ENCODE measurements at places on chromosomes 2 and 18.

DNA sequence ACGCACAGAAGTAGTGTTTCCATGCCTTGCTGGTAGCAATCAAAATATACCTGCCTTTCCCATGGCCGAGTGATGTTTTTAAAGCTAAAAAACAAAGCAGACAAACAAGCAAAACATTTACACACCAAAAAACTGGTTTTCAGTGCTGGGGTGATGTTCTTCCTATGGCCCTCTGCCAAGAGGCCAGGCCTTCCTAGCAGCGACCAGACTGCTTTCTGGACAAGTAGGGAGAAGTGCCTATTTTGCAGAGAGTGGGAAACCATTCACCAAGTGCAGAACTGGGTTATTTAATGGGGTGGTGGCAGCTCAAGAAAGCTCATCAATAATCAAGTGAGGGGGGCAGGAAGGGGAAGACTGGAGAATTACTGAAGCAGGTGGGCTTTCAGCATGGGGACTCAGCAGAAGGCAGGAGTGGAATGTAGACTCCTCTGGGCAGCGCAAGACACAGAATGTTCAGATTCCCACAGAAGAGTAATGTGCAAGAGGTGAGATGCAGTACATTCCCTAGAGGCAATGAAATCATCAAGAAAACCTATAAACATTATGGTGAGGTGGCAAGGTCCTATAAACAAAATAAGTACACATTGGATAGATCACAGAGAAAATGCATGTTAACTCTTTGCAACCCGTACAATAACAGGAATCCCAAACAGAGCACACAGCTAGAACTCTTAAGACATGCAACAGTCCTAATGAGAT lies 44.0 kb downstream of the CPO start:
- no peak for DNase-seq

- DNase-seq: no peak
Observed at GRCh38 chr18:48613589-48614404, 75.0 kb downstream of the CTIF start.

GRCh38 chr2:155223781-155224406 lies 525.4 kb downstream of the KCNJ3 start:
- DNase-seq: no peak

DNA sequence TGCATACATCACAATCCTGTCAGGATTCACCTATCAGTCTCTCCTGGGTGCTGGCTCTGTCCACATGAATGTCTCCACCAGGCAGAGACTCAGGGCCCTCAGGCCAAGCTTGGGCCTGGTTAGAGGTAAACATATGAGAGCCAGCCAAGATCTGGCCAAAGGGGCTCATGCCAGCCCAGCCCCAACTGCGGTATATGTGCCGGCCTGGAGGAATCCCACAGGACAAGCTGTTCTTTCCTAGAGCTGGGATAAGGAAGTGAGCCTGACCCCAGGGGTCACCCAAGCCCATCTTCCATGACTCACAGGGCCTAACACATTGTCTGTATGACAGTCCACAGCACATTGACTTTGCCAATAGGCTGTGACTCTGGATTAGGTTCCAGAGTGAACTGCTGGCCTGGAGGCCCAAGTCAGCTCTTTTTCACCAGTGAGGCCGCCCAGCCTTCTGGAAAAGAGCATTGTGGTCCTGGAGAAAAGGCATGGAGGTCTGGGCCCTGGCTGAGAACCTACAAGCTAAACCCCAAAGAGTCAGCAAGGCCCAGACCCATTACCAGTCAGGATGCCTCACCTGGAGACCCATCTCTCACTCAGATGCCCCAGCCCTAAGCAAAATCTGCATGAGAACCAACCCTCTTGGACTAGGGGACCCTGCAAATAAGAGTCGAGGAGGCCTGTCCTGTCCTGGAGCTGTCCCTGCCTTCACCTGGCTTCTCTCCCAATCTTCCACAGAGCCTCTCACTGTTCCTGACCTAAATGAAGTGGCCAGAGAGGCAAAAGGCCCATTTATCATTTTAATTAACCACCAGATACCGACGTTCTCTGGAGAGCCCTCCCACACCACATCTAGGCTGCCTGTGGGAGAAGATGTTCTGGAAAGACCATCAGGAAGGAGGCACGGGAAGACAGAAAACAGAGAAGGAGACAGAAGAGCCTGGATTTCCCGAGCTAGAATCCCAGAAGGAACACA lies 120.9 kb upstream of the PKDCC start:
- DNase-seq: no peak

GRCh38 chr2:24045511-24046508 lies 1.4 kb downstream of the WDCP start:
- DNase-seq: no peak

DNA sequence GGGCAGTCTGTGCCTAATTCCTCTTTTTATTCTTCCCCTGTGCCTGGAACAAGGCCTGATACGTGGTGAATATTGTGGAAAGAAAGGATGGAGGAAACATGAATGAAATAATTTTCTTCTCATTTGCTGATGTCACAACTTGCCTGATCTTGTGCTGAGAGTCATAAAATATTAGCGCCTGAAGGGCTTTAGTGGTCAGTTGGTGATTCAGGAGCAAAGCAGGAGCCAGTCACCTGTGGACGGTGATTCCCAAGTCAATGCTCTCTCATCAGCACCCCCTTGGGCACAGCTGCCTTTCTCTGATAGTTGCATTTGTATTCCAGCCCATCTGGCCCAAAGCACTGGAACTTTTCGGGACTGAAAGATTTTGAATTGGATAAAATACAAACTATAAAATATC lies 502.6 kb upstream of the RAB12 start:
- DNase-seq: no peak

DNA sequence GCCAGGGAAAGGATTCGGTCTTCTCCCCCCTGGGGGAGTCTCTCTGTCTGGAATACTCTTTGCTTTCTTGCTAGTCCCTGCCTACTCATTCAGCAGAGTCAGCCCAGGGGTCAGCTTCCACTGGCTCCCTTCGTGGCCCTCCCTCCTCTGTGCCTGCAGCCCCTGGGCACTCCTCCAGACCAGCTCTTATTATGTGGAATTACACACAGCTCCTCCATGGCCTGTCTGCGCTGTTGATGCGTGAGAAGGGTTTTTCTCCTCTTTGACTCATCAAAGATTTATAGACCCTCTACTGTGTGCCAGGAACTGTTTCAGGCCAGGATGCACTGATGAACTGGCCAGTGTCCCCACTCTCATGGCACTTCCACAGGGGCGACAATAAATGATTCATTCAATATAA lies 44.4 kb downstream of the ST8SIA5 start:
- DNase-seq: no peak

DNA sequence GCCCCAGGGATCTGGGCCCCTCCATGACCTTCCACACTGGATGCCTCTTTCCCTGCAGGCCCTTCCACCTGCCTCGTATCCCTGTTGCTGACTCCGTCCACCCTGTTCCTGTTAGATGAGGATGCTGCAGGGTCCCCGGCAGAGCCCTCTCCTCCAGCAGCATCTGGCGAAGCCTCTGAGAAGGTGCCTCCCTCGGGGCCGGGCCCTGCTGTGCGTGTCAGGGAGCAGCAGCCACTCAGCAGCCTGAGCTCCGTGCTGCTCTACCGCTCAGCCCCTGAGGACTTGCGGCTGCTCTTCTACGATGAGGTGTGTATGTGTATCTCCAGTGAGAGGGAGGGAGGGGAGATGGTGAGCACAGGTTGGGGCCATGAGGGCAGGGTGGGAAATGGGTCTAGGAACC lies 12.4 kb upstream of the SLC4A3 start:
- no peak for DNase-seq

- no peak for DNase-seq
Observed at GRCh38 chr2:28754321-28754720, 2.7 kb downstream of the PPP1CB start.

DNA sequence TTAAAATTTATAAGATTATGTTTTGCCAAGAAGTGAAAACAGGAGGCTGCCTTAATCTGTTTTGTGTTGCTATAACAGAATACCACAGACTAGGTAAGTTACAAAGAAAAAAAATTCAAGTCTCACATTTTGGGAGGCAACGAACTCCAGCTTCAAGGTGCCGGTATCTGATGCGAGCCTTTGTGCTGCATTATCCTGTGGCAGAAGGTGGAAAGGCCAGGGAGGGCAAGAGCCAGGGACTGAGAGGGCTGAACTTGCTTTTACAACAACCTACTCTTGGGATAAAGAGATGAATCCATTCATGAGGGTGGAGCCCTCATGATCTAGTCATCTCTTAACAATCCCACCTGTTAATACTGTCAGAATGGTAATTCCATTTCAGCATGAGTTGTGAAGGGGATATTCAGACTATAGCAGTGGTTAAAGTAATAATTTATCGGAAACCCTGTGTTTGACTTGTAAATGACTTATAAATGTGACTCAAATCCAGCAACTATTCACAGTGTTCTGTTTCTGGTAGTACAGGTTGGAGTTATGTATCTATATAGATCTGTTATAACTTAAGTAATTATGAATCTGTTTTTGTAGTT lies 3.7 kb downstream of the MTX2 start:
- DNase-seq: no peak

GRCh38 chr2:6784291-6784690 lies 81.4 kb downstream of the CMPK2 start:
- no peak for DNase-seq

DNA sequence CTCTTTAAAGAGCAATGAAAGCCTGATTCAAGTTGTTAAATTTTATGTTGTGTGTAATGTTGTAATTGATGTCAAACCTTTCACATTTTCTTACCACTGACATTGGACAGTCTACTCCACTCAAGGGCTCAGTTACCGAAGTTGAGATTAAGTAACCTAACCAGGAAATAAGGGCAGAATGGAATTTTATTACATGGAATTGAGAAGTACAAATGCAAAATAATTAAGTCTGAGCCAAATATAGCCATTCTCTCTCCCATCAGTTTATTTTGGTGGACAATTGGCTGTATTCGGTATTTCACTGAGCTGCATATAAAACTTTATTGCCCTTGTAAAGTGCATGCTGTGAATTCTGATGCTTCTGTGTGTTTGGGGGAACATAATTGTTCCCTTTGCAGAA lies 231.5 kb downstream of the TTC32 start:
- DNase-seq: no peak

GRCh38 chr18:14122097-14122496 lies 10.1 kb downstream of the ZNF519 start:
- no peak for DNase-seq

GRCh38 chr18:11272516-11272915 lies 123.1 kb upstream of the PIEZO2 start:
- DNase-seq: no peak

- no peak for DNase-seq
Observed at GRCh38 chr2:239299218-239299939, 101.4 kb downstream of the HDAC4 start.

GRCh38 chr2:126942427-126943203 lies 43.9 kb downstream of the TEX51 start:
- DNase-seq: no peak

DNA sequence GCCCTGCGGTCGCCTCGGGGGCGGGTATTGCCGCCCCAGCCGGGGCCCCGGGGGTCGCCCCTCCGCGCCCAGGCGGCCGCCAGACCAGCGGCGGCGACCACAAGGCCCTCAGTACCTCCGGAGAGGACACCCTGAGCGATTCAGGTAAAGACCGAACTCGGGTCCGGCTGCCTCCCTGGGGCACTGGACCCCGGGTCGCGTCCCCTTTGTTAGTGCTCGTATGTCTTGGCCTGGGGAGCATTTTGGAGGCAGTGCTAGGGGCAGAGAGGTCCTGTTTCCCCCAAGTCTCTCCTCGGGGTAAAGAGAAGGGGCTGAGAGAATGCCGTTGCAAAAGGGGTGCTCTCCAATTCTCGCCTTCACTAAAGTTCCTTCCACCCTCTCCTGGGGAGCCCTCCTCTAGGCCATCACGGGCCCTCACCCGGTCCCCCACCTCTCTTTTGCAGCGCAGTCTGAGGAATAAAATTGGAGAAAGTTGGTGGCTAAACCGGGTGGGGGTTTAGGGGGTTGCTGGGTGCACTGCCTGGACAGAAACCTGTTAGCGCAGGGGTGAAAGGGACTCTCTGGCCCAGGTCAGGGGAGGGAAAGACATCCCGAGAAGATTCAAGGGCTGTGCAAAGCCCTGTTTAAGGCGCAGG lies 2.5 kb downstream of the MYCN start:
- no peak for DNase-seq

DNA sequence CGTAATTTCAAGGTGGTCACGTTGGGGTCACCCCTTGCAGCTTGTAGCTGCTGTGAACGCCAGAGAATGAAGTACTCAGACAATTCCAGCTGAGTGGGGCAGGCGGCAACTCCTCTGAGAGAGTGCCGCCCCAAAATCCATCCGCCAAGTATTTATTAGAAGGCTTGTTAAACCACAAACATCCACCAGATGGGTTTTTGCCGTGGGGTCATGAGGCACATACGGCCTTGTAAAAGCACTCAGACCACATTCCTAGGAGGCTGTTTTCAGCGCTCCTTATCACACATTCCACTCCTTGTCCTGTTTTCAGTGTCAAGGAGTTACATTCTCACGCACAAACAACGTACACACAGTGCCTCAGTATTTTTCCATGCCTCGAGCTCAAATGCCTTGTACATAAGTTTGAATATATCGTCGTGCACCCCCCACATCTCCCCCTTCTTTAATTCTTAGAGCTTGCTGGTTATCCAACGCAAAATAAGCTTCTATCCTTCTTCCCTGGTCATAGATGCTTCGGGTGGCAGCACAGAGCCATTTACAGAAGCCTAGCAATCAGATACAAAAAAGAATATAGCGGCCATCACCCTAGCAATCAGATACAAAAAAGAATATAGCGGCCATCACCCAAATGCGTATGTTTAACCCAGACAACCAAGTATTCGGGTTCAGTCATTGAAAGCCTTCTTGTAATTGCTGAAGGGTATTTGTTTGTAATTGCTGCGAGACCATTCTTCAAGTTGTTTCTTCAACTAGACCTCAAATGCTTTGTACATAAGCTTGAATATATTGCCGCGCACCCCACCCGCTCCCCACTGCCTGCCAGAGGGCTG lies 7.3 kb downstream of the ALPP start:
- no peak for DNase-seq

DNA sequence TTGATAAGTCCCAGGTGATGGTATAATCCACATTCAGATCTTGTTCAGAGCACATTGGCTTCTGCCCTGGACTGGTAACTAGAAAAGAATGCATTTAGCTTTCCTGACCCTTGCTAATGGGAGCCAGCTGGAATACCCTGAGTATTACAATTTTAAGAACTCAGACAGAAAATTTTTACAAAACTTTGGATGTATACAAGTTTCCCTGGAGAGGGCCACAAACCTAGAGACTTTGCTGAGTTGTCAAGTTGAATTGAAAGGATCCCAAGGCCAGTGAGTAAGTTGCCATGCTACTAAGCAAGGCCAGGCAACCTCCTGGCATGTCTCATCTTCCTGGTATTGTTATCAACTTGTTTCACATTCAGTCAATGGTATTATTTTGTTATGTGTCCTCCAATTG lies 20.0 kb upstream of the NABP1 start:
- no peak for DNase-seq

GRCh38 chr2:238511614-238511950 lies 84.9 kb downstream of the ASB1 start:
- no peak for DNase-seq

DNA sequence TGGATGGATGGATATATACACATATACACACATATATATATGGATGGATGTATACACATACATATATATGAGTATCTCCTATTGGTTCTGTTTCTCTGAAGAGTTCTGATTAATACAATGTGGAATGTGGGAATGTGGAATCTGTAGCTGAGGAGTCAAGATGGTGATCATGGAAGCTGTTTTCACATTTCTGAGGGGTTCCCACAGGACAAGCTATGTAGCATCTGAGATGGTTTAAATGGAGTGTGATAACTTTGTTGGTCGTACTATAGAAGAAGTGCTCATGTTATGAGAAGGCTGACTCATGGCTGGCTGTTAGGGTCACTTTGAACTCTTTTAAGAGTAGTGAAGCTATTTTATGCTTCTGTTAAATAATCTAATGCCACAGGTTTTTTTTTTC lies 279.7 kb downstream of the MEIS1 start:
- DNase-seq: no peak

Measured in CD4-positive, alpha-beta T cell treated with Interleukin-4 for 1 hour (primary cell).